ENCODE measurements at places on chromosomes 2 and 18.

DNA sequence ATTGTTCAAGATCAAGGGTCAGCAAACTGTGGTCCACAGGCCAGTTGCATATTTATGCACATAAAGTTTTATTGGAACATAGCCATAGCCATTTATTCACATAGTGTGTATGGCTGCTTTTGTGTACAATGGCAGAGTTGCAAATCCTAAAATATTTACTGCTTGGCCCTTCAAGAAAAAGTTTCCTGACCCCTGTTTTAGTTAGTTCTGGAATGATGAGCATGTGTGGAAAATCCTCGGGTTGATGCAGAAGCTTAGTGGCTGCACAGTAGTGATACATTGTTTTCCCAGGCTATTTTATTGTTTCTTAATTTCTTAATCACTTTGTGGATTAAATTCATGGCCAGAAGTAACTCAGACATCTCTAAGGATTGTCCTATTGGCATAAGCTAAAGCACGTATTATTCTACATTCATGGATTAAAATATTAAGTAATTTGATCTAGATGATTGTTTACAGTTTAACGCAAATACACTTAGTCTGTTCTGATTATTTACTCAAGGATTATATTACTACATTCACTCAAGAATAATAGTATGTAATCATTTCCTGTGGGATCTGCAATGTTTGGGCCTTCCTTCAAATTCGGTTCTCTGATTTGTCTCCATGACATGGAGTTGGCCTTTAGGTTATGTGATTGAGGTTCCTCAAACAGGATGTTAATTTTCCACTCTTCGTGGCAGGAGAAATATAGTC is 165.5 kb downstream of the TMEM247 start:
- no peak for DNase-seq

- no peak for DNase-seq
These were observed 40.1 kb downstream of the KCTD18 start for GRCh38 chr2:200469708-200470211.

DNA sequence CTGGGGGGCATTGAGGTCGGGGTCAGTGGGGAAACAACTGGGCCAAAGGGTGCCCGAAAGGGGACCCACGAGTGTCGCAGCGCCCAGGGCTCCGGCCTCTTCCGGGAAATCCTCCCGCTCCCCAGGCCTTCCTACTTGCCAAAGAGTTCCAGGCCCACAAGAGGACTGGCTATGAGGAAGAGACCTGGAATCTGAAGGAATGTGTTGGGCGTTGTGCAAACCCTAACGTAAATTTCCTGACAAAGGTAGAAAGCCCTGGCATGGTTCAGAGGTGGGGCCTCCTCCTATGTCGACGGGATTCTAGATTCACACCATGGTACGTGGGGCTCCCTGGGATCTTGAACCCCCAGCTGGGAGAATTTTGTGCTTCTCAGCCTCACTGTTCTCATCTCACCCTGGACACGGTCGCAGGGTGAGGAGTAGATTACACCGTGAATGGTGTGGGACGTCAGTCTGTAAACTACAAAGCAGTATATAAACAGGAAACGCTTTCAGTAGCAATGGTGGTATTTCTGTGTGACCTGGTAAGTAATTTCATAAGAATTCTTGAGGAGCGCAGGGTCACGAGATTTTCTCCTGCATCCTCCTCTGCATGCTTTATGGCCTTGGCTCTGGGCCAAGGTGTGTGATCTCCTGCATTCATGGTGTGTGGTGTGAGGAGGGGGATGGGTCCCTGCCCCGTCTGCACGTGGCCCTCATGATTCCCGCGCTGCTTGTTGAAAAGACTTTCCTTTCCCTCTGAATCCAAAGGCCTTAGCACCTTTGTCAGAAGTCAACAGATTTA is 868 bp downstream of the HSBP1L1 start:
- no peak for DNase-seq

GRCh38 chr18:7000484-7001096 is 117.0 kb downstream of the LAMA1 start:
- no peak for DNase-seq

- DNase-seq = no peak
These were observed 67.8 kb downstream of the STK39 start for GRCh38 chr2:168179592-168179991.

GRCh38 chr2:36483290-36483689 is 114.7 kb downstream of the FEZ2 start:
- no peak for DNase-seq

DNA sequence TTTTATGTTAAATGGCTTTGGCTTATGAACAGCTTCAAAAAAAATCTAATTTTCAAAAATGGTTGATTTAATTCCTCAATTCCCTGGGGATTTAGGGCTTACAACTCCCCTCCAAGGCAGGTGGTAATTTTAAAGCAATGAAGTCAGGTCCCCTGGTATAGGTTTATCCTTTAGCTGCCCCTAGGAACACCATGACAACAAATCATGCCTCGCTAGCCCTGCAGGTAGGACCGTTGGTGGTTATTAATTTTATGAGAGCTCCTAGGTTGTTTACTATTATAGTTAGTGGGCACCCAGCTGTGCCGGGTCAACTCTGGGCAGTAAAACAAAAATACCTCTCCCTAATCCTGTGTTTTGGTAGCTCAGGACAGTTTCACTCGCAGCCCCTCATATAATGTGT is 26.2 kb upstream of the MBOAT2 start:
- DNase-seq = no peak

- DNase-seq = no peak
These were observed 82.0 kb downstream of the THADA start for GRCh38 chr2:43513796-43514195.

DNA sequence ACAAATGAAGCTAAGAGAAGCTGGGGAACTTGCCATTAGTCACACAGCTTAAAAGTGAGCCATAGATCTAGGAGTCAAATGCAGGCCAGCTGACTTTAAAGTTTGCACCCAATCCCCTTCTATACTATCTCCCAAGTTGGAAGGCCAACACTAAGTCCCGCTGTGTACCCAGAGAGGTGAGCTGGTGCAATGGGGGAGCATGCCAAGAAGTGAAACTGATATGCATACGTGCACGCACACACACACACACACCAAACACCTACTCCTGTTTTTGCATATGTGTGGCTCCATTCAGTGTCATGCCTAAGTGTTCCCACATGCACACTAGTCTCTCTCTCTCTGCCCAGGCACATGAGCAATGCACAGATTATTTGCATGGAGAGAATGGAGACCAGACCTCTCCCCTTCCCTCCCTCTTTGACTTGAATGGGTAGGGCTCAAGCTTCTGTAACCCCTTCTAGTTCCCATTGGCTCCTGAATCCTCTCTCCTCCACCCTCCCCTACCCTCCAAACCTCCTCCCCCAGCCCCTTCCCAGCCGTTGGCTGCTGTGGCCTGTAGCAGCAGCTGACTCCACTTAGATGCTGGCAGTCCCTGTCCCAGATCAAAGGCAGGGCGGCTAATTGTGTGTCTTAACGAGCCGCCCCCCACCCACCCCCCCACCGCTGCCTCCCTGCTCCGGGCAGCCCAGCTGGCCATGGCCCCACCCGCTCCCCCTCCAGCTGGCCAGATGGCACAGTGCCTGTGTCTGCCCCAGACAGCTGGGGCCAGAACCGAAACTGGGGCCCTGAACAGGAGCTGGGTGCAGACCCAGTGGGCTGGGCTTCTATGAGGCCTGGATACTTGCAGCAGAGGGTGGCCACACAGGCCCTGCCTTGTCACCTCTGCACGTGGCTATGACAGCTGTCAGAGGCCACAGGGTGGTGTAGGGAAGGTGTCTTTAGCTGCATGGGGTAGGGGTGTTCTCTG is 5.6 kb downstream of the WNT10A start:
- DNase-seq = no peak

DNA sequence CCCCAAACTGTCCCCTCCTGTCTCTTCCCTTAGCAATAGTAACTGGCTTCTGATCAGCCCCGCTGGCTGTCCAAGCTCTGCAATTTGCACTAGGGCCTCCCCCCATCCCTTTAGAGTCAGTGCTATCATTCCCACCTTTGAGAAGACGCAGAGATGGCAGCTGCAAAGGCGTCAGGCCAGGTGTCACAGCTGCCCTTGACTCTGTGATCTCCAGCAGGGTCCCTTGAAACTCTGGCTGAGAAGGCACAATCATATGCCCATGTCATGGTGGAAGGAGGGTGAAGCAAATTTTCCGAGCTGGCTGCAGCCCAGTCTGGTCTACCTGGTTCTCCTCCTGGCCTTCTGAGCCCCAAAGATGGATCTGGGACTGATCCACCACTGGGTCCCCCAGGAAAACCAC is 49.2 kb upstream of the TEX51 start:
- DNase-seq = no peak

- DNase-seq = no peak
These were observed 104.4 kb downstream of the LIPG start for GRCh38 chr18:49666045-49666775.

DNA sequence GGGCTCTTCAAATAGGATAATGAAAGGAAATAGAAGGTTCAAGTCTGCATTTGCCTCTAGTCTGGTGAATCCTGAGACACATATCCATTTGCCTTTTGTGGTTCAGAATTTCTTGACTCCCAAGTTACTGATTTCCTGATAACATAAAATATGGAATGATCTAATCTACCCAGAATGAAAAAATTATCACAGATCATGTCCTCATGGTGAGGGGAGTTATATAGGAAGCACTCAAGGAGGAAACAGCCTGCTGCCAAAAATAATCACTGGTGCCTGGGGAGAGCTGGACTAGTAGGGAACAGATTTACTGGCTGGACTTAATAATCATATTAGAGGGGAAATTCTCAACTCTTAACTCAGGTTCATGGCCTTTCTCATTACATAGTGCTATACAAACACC is 95.5 kb upstream of the STK17B start:
- no peak for DNase-seq

DNA sequence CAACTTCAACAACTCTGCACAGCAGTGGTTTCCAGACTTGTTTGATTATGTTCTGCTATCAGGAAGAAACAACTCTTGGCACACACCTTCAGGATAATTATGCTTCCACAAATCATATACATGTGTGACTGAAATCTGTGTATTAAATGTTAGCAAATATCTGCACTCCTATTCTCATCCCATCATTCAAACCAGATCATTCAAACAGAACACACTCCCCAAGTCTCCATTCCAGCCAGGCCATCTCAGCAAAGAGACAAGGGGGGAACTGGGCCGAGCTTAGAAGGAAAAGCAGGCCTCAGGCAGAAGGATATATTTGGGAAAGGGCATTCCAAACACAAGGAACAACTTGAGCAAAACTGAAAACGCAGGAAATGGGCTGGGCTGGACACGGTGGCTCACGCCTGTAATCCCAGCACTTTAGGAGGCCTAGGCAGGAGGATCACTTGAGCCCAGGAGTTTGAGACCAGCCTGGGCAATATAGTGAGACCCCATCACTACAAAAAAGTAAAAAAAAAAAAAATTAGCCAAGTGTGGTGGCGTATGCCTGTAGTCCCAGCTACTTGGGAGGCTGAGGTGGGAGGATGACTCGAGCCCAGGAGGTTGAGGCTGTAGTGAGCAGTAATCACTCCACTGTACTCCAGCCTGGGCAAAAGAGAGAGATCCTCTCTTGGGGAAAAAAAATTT is 62.7 kb downstream of the ZFP36L2 start:
- DNase-seq = no peak

DNA sequence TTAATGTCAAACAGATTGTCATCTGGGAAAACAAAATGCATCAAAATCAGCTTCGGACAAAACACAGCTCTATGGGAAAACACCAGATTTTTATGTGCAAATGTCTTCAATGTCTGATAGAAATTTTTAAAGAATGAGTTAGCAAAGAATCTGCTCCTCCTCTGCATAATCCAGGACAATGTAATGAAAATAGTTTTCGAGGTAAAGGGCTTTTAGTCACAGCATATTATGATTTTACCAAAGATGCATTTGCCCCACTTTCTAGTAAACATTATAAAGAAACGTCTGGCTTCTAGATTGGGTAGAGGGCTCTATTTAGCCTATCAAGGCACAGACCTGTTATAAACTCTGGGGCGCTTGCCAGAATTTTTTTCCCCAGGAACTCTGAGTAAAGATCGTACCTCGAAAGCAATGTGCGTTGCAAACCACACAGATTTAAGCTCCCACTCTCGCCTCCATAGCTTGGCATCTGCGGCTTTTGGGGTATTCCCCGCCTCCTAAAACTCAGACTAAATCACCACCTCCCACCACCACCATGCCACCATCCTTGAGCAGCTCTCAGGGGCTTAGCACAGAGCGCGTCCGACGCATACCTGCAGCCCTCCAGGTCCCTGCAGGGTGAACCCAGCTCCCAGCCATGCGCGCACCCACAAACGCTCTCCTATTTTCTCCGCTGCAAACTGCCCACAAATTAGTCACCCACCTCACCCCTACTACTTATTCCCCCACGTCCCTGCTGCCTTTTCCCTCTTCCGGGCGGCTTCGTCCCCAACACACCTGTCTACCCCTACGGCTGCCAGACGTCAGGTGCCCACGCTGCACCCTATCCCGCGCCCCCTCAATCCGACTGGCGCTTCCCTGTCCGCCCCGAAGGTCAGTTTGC is 829 bp downstream of the ACVR1C start:
- DNase-seq = no peak

DNA sequence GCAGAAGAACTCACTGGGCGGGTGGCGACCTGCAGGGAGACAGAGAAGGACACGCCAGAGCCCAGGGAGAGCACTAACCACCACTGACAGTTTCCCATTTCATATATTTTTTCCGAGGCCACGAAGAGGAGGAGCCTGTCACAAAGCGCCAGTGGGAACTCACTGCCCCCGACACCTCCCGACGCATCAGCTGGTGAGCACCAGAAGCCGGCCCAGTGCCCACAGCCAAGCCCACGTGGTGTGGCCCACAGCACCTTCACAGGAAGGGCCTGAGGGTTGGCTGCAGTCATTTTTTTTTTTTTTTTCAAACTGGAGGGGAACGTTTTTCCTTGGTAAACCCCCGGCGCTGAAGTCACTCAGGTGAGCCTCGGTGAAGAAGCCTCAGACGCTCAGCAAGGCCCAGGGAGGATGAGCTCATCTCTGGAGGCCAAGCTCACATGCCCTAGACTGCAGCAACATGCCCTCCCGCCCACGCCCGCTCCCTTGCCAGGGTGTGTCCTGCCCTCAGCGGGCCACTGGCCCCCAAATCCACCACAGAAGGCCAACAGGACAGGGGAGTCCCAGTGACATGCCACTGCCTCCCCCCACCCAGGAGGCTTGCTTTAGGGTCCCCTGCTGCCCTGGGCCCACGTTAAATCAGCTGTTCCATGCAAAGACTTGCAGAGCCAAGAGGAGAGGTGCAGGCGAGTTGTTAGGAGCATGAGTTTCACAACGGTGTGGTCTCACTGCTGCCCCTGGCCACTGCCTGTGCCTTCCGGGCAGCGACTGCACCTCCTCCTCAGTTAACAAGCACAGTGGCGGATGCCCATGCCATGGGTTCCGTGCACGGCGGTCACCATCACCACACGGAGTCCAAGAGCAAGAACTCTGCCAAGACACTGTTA is 68.1 kb downstream of the PARD6G start:
- DNase-seq = no peak

- DNase-seq = no peak
These were observed 53.9 kb upstream of the CTAGE1 start for GRCh38 chr18:22471546-22472131.

DNA sequence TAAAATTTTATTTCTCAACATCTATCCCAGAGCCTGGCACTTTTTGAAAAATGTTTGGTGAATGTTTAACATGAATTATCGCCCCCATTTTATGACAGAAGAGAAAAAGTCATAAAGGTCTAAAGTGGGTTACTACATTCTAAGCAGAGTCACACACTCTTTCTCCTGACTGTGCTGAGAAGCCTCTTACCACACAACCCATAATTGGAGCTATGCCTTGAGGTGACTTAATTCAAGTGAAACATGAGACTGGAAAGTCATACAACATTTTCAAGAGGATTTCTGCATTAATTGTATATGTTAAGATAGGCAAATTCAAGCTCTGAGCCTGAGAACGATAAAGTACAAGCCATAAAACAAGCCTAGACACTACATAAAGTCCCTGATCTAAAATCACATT is 3.1 kb upstream of the DSEL start:
- no peak for DNase-seq

GRCh38 chr2:230928701-230929380 is 3.8 kb upstream of the GPR55 start:
- DNase-seq = no peak

Data from cortex of kidney (tissue), 1 donor.